Activated effector memory CD4-positive, alpha-beta T cell treated with Interleukin-2 at 50 U/mL for 16 hours (primary cell): ENCODE measurements at places on chromosomes 16 and 17.

DNA sequence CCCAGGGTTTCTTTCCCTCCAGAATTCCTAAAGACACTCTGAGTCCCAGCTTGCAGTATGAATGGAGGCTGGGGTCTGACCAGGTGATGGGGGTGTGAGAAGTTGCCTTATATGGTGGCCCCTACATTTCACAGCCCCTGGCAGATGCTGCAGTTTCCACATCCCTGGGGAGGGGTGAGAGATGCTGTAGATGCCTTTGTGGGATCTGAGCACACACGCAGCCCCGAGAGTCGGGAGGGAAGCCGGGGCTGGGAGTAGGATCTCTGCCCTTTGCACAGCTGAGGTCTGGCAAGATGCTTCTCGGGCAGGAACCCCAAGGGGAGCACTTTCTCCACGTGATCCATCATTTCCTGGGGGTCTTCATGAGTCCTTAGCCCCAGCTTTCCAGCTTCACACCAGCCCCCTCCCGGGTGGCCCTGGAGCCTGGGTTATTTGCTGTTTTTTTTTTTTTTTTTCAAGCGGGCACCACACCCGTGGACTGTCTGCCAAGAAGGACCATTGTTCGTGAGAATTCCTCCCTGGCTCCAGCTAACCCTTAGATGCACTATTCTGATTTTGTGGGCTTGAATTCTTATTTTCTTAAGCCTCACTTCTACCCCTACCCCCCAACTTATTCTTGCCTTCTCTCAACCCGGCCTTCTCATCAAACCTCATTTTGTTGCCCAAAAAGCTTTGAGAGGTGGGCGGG is 50.6 kb downstream of the NTN1 start:
- no peak for DNase-seq

GRCh38 chr17:44444735-44445105 is 55.3 kb upstream of the ITGA2B start:
- no peak for DNase-seq

DNA sequence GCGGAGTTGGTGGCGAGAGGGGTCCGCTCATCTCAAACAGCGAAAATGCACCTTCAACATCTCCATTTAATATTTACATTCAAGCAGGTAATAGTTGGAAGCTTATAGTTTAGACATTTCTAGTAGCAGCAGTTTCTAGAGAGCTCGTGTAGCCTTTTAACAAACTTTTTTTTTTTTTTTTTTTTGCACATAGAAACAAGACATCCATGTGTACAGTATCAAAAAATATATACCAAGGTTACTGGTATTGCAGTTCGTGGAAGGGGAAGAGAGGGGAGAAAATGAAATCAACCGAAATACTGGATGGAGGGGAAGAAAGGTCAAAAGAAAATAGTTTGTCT is 6.2 kb downstream of the CBX4 start:
- DNase-seq, result no peak

DNA sequence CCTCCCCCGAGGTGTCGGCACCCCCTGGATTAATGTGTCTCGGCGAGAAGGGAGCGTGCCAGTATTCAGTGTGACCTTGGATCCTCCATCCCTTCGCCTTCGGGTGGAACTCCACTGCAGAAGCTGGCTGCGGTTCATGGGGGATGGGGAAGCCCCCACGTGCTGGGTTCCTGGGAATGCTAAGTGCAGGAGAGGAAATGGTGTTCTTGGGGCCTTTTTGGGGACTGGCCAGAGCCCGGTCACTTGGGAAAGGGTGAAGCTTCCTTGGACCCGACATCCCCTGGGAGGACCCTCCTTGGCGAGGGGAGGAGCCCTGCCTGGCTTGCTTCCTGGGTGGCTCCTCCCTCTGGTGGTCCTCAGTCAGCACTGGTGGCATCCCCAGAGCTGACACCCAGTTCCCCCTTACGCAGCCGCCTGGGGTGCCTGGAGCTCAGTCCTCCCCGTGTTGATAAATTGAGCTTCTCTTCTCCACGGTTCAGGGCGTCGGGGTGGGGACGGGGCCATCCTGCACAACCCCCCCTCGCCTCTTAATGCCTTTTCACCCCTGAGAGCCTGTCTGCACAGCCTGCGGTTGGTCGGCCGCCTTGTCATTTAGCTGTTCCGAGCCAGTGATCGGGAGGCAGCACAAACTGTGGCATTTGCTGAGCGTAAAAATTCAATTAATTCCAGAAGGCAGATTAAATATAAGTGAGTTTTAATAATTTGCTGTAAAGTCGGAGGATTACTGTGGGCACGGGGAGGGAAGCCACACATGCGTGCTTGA is 30.7 kb upstream of the GSE1 start:
- DNase-seq, result no peak

DNA sequence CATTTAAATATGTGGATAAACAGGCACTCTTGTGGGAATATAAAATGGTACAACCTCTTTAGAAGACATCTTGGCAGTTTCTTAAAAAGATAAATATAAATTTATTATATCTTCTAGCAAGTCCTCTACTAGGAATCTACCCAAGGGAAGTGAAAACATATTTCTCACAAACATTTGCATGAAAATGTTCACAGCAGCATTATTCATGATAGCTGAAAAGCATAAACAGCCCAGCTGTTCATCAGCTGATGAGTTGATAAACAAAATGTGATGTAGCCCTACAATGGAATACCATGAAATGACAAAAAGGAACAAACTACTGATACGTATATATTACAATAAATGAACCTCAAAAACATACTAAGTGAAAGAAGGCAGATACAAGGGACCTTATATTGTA is 12.0 kb downstream of the DGKE start:
- DNase-seq, result no peak

GRCh38 chr17:59914274-59914854 is 21.4 kb downstream of the RPS6KB1 start:
- no peak for DNase-seq

DNA sequence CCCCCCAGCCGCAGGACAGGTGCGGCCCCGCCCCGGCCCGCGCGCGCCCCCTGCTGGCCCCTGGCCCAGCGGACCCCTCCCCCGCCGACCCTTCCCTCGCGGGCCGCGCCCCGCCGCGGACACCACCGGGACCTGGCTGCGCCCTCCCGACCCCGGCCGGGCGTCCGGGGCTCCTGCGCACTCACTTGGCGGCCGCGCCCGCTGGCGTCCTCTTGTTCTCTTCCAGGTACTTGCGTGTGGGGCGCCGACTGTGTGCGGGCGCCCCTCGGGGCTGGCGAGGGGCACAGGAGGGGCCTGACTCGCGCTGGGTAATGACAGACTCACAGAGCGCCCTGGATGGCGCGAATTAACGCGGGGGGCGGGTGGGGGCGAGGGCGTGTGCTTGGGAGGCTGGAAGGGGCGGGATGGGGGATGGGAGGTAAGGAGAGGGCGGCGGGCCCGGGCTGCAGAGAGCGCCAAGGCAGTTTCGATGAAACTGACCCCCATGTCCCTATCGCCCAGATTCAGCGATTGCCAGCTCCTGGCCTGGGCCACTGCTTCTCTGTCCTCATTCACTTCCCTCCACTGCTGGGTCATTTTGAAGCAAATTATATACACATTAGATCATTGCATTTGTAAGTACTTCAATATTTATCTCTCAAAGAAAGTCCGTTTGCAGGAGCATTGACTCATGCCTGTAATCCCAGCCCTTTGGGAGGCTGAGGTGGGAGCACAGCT is 445 bp upstream of the DBNDD1 start:
- DNase-seq, result peak; percentile 30

GRCh38 chr16:78504401-78504851 is 405.0 kb downstream of the WWOX start:
- DNase-seq, result no peak

DNA sequence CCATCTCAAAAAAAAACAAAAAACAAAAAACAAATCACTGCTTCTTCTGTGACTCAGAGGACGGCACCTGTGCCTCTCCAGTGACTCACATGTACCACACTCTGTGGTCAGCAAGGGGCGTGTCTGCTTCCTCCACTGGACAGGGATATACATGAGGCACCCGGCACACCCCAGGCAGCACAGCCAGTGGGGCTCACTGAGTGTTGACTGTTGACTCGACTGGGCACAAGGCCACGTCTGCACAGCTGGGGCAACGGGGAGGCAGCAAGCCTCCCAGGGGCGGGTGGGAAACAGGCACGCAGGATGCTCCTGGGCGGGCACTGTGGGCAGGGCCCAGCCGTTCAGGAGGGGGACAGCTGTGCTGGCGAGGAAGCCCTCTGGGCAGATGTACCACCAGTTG is 64.1 kb downstream of the TIMM22 start:
- peak; percentile 9 for DNase-seq

DNA sequence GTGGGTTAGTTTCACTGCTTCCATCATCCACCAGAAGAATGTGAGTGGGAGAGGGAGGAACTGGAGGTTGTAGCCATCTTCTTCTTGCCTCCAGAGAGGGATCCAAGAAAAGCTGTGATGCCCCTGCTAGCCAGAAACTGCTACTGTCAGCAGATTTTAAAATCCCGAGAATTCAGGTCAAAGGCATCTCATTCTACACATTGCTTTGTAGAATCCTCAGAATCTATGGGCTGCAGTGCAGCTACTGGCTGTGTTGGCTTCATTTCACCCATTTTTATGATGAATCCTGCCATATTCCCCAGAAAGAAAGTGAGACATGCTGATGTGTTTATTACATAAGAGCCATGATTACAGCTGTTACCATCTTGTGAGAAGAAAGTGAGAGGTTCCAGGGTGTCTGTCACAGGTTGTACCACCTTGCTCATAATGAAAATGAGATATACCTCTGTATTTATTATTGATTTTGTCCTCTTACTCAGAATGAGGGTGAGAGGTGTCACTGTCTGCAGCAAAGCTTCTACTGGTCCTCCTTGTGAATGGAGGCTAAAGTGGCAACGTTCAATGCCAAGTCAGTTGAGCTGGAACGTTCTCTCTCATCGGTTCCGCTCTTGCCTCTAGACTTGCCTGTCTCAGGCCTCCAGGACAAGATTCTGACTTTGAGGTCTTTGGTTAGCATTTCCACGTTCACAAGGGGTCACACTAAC is 50.1 kb upstream of the MYH10 start:
- no peak for DNase-seq

DNA sequence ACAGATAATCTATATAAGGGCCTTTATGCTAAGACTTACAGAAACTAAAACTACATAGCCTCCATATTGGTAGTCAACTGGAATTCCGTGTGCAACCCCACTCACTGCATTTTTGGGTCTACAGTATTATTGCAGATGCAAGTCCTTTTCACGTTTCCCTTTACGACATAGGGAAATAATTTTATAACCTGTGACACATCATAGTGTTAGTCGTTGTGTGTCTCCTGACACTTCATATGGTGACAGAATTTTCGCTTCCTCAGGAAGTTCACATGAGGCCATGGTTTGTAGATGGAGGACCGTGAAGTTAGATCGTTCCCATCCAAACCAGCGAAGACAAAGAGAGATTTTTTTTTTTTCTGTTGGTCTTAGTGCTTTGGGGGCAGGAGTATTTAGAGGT is 15.7 kb upstream of the MRC2 start:
- DNase-seq, result no peak

GRCh38 chr16:84614073-84614459 is 3.8 kb downstream of the COTL1 start:
- DNase-seq, result no peak

DNA sequence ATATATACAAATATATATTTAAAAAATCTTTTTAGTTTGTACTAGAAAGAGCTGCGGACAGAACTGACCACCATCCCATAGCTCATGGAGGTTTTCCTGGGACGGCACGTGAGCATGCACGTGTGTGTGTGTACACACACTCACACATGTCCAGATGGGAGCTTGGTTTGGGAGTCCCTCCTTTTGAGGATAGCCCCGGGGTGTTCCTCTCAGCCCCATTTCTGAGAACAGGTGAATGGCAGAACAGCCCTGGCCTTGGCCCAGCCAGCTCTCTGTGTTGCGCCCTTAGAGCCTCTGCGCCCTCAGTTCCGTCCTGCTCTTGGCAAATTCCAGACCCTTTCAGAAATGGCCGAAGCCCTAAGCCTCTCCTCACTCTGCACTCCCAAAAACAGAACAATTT is 70.1 kb downstream of the AMFR start:
- no peak for DNase-seq

DNA sequence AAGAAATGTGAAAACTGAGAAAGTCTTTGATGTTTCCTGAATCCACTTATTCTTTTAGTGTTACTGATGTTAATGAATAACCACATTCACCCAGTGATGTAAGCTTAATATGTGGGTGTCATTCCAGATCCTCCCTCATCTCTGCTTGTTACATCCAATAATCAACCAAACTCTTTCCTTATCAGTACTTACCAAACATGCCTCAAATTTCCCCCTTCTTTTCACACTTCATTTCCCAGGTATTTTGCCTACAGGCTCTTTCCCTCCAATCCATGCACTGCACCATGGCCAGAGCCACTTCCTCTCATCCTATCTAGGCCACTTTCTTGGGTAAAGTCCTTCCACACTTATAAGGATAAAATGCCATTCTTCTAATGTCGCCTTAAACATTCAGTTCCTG is 451.5 kb downstream of the NPIPA7 start:
- no peak for DNase-seq

DNA sequence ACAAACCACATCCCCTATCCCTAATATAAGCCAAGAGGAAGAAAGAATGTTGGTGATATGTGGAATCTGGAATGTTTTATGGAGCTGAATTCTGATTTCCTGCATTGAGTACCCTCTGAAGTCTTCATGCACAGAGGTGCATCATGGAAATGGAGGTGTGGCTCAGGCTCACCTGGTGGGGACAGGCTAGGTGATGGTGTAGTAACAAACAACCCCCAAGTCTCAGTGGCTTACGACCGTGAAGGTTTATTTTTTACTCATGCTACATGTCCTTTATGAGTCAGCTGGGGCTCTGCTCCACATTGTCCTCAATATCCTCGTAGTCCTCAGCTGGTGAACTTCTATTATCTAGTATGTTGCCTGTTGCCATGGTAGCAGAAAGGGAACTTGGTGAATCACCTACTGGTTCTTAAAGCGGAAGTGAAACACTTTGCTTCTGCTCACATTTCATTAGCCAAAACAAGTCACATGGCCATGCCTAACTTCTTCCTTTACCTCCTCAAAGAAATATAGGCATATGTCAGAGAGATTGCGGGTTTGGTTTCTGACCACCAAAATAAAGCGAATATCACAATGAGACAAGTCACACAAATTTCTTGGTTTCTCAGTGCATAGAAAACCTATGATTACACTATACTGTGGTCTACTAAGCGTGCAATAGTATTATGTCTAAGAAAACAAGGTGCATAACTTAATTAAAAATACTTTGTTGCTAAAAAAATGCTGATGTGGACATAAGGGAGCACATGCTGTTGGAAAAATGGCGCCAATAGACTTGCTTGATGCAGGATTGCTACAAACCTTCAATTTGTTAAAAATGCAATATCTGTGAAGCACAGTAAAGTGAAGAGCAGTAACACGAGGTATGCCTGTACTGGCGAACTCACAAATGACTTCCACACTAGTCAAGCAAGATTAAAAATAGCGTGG is at the start of gene PMFBP1:
Gene PMFBP1 (minus strand): TSS at position 51 of the 930 bp plus-strand sequence. CDS start 947 bp downstream, outside the sequence.
- no peak for DNase-seq

DNA sequence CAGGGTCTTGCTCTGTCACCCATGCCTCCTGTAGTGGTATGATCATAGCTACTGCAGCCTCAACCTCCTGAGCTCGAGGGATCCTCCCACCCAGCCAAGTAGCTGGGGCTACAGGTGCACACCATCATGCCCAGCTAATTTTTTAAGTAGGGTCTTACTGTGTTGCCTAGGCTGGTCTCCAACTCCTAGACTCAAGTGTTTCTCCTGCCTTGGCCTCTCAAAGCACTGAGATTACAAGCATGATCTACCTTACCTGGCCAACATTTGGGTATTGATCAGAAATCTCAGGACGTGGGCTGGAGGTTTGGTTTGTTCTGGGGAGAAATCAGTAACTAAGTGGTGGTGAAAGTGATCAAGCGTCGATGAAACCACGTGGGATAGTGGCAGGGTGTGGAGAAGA is 4.1 kb downstream of the CHD9 start:
- no peak for DNase-seq

- DNase-seq, result peak; percentile 74
Observed at GRCh38 chr16:89315791-89316581, 98.5 kb downstream of the ZNF778 start.
